ENCODE measurements at places on chromosomes 1 and 21.

GRCh38 chr1:110049801-110050601, 15.6 kb downstream of the STRIP1 start:
- DNase-seq, result no peak

- no peak for DNase-seq
These were observed 18.1 kb downstream of the LAMB3 start for GRCh38 chr1:209634005-209634737.

- DNase-seq, result no peak
These were observed at the start of gene KIF26B for GRCh38 chr1:245154429-245155271. TSS of gene KIF26B (plus strand) at chr1:245154985. CDS start at chr1:245155425, 440 bp downstream.

- DNase-seq, result no peak
These were observed 621.4 kb upstream of the RGS18 start for GRCh38 chr1:191536791-191537429.

- no peak for DNase-seq
These were observed 866.3 kb upstream of the B3GALT2 start for GRCh38 chr1:194052514-194053338.

GRCh38 chr1:92228401-92228800, 10.7 kb downstream of the C1orf146 start:
- DNase-seq, result no peak

DNA sequence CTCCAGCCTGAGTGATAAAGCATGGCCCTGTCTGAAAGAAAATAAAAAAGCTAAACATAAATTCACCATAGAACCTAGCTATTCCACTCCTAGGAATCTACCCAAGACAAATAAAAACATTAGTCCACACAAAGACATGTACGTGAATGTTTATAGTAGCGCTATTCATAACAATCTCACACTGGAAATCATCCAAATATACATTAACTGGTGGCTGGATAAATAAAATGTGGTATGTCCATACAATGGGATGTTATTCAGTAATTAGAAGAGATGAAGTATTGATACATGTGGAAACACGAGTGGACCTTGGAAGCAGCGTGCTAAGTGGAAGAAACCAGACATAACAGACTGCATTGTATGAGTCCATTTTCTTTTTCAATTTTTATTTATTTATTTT, 29.7 kb downstream of the RIPPLY3 start:
- DNase-seq, result no peak

- DNase-seq, result no peak
These were observed 20.7 kb upstream of the PPP1R8 start for GRCh38 chr1:27809883-27810282.

- DNase-seq, result no peak
These were observed 322.8 kb downstream of the TTLL7 start for GRCh38 chr1:83676106-83676505.

GRCh38 chr21:34952701-34953100, 96.4 kb downstream of the RUNX1 start:
- no peak for DNase-seq

DNA sequence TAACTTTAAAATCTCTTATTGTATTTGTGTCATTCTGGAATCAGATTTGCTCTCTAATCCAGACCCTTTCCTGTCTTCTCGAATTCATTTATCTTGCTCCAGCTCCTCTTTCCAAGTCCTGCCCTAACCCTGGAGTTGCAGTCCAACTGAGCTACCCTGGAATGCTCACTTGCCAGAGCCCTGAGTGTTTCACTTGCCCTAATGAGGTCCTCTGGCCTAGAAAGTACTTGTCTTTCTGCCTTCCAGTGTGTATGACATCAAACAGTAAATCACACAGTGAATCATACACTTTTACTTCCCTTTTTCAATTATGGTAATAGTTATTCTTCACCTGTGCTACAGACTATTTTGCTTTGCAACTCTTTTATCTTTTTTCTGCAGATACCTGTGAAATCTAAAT, 96.9 kb downstream of the NEK7 start:
- DNase-seq, result no peak

DNA sequence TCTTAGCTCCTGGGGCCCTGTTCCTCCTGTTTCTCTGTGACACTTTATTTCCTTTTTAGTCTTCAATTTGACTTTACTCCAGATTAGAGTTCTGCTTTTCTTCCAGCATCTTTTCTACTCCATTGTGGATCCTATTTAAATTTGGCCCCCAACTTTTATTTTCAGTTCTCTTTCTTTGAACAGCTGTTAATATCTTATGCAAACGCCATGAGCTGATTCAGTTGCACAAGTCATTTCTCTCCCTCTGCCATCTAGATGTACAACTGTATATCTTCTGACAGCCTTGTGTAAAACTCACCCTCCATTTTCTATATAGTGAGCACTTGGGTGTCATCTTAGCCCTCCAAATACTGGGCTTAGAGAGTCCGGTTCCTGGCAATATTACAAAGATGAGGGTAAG, 42.2 kb downstream of the SPATA17 start:
- DNase-seq, result no peak
